LoVo (cell line): ENCODE measurements at places on chromosomes 5 and 9.

DNA sequence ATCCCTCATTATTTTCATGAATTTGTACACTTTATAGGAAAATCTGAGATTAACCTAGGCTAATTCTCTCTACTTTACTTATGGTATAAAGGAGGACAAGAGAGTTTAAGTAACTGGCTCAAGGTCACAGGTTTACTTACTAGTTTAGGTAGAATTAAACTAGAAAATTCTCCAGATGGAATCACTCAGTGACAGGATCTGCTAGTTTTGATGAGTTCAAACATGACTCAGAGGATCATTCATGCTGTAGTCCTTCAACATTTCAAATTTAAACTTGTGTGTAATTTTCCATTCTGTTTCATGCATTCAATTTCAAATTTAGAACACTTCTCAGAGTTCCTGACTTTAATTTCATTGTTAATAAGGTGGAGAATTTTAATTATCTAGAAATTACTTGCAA lies 485.7 kb upstream of the TUSC1 start:
- no peak for DNase-seq

DNA sequence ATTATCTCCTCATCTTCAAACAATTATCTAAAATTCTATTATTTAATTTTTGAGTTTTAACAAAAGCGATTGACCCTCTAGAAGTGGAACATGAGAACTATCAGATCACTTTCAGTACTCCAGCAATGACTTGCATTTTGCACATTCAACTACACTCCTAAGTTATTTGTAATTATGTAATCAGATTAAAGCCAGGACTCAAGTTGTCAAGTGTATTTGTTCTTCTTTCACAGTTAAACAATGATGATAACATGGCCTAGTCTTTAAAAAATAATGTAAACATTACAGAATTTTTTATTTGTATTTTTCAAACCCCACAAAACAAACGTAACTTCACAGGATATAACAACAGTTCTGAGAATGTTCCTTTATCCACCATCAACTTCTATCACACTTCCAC lies 2148.9 kb upstream of the ACO1 start:
- DNase-seq, result no peak

GRCh38 chr9:26043431-26043830 lies 365.2 kb upstream of the TUSC1 start:
- no peak for DNase-seq

GRCh38 chr5:120934031-120934430 lies 469.9 kb downstream of the PRR16 start:
- DNase-seq, result no peak

DNA sequence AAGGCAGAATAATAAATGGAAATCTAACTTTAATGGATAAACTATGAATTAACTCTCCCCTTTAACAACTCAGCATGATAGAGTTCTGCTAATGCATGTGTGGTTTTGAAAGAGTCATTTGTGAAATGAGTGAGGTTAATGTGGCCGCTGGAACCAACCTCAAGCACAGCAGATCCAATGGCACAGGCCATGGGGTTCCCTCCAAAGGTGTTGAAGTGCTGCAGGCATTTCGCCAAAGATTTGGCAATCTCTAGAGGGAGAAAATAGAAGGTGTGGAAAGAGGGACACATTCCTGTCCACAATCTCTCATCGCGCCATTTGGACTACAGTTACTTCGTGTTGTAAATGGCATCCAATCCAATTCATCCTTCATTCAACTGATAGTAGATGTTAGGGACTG lies 35.0 kb downstream of the AGXT2 start:
- no peak for DNase-seq

DNA sequence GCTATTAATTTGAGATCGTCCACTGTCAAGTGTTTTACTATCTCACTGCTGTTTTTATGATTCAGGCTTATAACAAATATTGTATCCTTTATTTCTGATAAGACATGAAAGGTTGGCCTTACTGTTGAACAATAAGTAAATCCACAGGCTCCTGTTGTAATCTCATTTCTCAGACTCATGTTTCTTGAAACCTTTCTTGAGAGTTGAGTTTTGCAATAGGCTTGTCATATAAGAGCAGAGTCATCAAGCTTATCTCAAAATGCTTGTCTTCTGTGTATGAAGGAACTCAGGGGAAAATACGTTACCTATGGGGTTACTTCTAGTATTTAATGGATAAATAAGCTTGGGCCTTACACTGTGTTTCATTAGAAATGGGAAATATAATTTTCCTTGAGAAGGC lies 9.2 kb upstream of the TLX3 start:
- no peak for DNase-seq

DNA sequence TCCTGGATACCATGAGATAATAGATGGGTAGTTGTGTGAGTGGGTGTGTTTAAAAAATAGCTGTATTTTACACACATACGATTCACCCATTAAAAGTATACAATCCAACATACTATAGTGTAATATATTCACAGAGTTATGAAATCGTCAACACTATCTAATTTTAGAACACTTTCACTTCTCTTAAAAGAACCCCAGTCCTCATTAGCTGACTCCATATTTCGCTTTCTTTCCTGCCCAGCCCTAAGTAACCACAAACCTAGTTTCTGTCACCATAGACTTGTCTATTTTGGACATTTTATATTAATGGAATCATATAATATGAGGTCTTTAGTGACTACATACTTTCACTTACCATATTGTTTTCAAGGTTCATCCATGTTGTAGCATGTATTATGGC lies 63.8 kb upstream of the S1PR3 start:
- no peak for DNase-seq

DNA sequence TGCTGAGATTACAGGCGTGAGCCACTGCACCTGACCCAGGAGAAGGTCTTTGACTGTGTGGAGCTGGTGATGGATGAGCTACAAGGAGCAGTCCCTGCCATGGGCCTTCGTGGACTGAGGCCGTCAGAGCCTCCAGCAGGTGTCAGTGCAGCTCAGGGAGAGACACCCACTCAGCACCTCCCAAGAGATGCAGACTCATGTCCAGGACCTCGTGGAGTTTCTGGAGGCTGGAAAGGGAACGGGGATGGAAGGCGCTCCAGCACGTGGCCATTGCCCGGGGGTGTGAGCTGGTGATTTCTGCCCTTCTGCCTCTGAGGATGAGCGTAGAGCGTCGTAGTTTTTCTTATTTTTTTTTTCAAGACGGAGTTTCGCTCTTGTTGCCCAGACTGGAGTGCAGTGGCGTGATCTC lies 9.5 kb downstream of the TOR4A start:
- peak; percentile 57 for DNase-seq

- no peak for DNase-seq
Measured at GRCh38 chr5:16051246-16051755, 128.3 kb downstream of the MARCHF11 start.

GRCh38 chr9:85478847-85479246 lies 262.9 kb downstream of the AGTPBP1 start:
- DNase-seq, result no peak

DNA sequence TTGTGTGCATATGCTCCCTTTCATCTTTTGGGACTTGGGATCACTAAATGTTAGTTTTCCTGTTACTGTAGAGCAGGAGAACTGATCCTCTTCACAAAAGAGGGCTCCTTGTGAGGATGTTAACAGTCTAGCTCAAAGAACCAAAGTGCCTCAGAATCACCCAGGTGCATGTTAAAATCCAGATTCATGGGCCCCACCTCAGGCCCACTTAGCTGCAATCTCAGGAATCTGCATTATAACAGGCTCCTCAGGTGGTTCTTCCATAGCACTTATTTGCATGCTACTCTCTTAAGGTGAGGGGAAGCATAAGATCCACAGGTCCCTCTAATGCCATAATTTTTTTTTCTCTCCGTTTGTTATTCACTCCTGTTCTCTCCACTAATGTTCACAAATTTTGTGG lies 14.8 kb upstream of the MEF2C start:
- no peak for DNase-seq

GRCh38 chr9:129726322-129727160 lies 26.3 kb downstream of the PTGES start:
- peak; percentile 51 for DNase-seq

DNA sequence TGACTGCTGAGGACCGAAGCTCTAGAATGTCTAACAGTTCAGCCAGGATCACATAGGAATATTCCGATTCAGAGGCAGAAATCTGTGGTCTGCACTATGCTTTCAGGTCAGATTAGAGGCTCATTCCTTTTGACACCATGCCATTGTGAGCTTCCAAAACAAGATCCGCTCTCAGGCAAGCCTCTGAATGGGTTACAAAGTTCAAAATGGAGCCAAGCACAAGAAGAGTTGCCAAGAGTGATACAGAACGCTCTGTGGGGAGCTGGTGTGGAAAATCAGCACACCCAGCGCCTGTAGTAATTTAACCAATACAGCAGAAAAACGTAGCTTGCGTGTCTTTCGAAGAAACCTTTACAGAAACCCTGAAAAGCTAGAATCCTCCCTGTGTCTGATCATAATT lies 33.3 kb upstream of the FAT2 start:
- no peak for DNase-seq

GRCh38 chr5:42495914-42496313 lies 72.7 kb downstream of the GHR start:
- no peak for DNase-seq

- DNase-seq, result peak; percentile 5
Measured at GRCh38 chr9:91771027-91771426, 179.0 kb downstream of the ROR2 start.

DNA sequence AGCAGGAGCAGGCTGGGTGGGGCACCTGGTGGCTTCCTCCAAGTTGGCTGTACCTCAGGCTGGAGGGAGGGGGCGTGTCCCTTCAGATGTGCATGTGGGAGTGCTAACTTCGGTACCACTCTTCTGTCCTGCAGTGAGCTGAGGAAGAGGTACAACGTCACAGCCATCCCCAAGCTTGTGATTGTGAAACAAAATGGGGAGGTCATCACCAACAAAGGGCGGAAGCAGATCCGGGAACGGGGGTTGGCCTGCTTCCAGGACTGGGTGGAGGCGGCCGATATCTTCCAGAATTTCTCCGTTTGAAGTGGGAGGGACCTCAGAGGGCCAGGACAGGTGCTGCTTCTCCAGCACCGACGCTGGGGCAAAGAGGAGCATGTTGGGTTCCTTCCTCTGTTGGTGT lies 9.3 kb downstream of the NXNL2 start:
- DNase-seq, result peak; percentile 32

GRCh38 chr5:82584631-82585030 lies 306.5 kb upstream of the RPS23 start:
- DNase-seq, result no peak

GRCh38 chr5:159899067-159900049 lies 16.9 kb upstream of the ADRA1B start:
- DNase-seq, result peak; percentile 11

DNA sequence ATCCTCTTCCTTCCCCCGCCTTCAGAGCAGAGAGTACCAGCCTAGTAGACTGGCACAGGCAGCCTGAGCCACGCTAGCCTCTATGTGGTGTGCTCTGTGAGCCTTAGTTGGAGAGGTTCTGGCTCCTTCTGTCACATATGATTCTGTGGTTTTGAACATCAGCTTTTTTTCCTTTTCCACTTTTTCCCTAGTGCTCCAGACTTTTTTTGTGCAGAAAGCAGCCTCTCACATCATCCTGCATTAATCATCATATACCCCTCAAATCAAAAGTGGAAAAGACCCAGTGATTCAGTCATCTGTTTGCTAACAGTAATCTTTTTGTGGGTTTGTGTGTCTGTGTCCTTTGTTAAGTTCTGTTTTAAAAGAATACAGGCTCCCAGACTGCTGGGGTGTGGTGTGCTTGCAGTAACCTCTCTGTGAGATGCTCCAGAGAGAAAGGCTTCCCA lies 663.9 kb upstream of the RGMB start:
- DNase-seq, result no peak

- no peak for DNase-seq
Measured at GRCh38 chr5:170270293-170271069, 27.1 kb downstream of the LCP2 start.

- DNase-seq, result no peak
Measured at GRCh38 chr9:115439641-115440040, 321.7 kb upstream of the TNC start.

DNA sequence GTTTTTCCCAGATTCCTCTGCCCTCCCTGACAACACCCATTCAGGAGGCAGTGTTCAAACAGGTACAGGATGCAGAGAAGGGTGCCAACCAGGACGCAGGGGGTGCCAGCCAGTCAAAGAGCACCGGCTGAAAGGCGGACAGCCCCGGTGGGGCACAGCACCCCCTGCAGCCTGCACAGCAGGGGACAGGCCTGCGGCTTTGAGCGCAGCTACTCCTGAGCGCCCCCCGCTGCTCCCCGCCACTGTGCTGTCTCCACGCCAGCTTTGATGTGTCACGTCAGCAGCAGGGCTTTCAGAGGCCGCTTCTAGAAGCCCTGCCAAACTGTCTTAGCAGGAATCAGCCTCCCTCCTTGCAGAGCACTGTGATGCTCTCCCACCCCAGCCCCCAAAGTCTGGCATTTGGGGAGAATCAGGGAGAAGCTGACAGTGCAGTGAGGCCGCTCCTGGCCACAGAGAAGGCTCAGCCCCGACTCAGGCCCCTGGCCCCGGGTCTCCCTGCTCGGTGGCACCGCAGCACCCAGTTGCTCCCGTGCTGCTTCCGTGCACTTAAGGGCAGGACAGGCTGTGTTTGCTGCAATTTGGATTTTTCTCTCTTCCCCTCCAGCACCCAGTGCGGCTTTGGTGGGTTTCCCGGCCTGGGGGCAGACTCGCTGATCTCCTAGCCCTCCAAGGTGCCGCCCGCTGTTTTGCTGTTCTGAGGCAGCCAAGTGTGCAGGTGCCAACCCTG lies 20.3 kb downstream of the AK8 start:
- DNase-seq, result no peak

DNA sequence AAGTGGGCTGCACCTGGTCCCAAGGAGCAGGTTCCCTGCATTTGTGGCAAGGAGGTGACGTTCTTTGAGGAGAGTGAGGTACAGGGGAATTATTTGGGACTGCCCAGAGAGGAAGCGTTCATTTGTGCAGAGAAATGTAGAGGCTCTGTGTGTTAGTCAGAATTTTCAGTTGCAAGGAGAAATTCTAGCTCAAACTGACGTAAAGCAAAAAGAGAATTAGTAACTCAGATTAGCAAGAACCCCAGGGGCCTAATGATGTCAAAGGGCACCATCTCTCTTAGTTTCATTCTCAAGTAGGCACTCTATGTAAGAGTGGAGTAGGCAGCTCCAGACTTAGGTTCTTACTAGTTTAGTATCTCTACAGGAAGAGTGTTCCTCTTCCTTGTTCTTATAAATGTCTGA lies 2.4 kb upstream of the TXN start:
- no peak for DNase-seq

DNA sequence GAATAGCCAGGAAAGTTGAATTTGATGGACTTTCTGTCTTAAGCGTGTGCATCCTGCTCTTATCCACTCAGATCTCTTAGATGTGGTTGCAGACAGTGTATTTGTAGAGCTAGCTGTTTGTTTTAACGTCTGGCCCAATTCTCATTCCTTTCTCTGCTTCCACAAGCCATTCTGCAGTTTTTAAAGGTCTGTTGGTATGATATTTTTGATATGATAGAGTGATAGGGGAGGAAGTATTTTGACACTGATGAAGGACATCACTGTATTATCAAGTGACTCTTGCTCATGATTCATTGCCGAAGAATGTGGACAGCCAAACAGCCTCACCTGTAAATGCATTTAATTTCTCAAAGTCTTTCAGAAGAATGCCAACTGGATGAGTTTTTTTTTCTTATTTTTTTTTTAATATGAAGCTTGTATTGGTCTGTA lies 4.5 kb downstream of the TJP2 start:
- peak; percentile 78 for DNase-seq
